ENCODE measurements at places on chromosomes 11 and 22.

DNA sequence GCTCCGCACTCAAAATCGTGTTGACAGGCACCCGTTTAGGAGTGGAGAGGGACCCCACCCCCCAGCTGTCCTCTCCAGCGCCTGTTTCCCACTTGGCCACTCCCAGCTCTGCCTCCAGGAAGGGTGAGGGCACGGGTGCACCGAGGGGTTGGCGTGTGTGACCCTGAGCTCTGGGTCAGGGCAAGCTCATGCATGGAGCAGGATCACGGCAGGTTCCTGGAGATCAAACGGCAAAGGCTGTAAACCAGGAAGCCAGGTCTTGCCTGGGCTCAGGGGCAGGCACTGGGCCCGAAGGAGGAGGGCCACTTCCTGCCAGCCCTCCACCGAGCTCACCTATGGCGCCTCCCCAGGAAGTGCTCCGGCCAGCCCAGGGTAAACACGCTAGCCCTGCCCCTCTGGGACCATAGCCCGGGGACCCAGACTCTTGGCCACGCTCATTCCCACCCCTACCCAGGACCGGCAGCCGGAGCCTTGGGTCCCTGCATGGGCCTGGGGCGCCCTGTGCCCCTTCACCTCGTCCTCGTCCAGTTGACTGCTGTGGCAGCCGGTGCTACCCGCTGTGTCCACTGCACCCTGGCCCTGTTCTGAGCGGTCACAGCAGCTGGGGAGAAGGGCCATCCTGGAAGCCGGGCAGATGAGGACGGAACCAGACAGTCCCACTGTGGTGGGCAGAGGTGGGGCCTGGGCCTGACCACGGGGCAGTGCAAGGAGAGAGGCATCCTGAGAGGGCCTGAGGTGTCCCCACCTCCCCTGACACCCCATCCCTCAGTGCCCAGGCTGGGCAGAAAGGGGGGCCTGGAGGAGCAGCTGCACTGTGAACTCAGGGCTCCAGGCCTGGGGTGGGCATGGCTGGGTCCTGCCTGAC, 1.0 kb upstream of the EPS8L2 start:
- DNase-seq, result peak; percentile 25

DNA sequence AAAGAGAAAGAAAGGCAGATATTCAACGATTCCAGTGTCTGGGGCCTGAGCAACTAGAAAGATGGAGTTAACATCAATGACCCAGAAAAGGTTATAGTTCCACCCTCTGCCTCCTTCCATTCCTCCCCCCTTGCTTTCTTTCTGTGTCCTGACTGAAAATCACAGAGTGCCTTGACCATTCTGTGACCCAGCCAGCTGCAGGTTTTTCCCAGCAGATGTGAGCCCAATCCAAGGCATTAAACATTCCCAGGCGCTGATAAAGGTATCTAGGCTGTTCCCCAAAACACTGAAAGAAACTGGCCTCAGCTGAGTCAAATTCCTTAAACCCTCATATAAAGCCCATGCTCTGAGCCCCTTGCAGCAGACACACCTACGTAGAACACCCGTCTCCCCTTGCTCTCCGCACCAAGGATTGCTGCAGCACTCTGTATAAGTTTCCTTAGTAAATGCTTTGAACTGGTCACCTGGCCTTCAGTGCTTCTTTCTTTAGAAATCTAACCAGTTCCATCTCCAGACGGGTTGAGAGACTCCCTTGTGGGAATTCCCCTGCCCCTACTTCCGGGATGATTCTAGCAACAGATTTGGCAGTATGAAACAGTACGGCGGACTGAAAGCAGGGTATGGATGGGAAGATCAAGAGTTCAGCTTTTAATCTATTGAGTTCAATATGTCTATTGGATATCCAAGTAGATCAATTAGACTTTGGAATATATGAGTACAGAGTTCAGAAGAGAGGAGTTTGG, 48.8 kb upstream of the ZC3H12C start:
- DNase-seq, result no peak

DNA sequence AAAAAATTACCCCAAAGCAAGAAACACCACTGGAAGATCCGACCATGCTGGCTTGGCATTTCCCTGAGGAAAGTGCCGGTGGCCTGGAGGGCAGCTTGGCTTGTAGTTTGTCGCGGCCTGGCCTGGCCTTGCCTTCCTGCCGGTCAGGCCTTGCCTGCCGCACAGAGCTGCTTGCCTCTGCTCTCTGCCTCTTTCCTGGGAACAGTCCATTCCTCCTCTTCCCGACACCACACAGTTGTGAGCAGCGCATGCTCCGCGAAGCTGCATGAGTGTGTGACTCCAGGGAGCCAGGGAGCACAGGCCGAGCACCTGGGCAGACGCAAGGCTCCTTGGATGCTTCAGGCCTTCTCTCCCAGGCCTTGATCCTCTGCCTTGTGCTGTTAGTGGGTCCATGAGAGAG, 19.8 kb downstream of the CTTN start:
- no peak for DNase-seq

DNA sequence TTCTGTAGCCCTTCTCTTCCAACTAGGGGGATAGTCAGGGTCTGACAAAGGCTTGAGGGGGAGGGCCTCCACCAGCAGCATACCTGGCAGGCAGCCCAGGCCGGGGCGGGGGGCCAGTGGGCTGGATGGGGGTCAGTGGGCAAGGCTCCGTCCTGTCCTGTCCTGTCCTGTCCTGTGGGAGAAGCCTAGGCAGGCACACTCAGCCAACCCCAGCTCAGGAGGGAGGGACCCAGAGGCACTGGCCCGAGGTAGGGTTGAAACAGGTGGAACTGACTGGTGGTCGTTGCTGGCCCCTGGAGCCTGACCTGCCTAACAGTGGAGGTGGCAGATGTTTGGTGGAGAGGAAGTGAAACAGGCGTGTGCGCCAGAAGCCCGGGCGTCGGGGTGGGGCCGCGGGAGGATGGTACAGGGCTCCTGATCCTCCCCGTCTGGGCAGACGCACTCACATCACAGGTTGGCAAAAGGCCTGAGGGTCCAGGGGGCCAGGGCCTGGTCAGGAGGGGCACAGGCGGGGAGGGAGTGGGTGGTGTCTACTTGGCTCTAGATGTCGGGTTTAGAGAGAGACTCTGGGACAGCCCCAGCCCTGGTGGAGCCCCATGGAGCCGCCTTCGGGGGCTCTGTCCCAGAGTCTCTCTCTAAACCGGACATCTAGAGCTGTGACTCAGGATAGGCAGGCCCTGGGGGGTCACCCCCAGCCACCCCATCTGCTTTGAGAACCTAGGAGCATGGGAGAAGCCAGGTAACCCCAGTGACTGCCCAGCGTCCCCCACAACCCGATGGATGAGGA, 32.5 kb upstream of the GRAMD4 start:
- DNase-seq, result no peak

DNA sequence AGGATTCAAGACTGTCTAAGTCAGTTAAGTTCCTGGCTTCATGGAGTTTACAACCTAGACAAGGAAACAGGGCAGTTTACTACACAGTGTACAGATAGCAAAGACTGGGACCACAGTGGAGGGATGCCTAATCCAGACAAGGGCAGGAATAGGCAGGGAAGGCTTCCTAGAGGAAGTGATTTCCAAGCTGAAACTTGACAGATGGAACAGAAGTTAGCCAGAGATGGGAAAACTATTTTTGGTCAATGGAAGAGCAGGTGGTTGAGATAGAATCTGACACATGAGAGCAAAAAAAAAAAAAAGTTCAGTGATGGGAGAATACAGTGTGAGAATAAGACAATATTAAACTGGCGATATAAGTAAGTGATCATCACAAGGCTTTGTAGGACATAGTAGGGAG, 1.3 kb downstream of the COA4 start:
- DNase-seq, result no peak

GRCh38 chr11:13717331-13717730, 48.9 kb downstream of the FAR1 start:
- DNase-seq, result no peak

- DNase-seq, result no peak
These were observed 71.7 kb upstream of the FAR1 start for GRCh38 chr11:13596611-13597326.

DNA sequence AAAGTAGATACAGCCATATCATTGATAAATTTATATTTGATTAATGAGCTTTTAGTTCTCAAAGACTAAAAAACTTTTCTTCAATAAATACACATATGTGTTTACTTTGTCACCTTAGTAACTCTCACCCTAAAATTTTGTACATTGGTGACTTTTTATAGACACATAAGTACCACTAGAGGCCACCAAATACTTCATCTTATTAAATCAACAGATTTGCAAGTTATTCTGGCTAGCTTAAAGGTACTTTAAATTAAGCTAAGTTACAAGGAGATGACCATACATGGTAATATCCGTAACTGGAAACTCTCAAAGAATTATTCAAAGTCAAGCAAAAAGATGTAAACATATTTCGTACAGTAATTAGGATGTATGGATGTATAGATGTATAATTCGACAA, 112.2 kb downstream of the SBF2 start:
- DNase-seq, result no peak
